Stimulated activated CD4-positive, alpha-beta T cell treated with anti-CD3 and anti-CD28 coated beads, TNF-alpha, amount 100 ng/mL, for 4 hours (primary cell): ENCODE measurements at places on chromosomes 1 and 21.

- DNase-seq: no peak
Measured at GRCh38 chr21:34615487-34615814, 538 bp upstream of the RCAN1 start.

GRCh38 chr1:226684026-226684425 is 55.1 kb downstream of the ITPKB start:
- DNase-seq: no peak

- no peak for DNase-seq
Measured at GRCh38 chr1:44642255-44642654, 32.0 kb downstream of the TMEM53 start.

- DNase-seq: no peak
Measured at GRCh38 chr1:67853704-67854103, 20.4 kb upstream of the GNG12 start.

GRCh38 chr1:212727386-212728181 is 27.9 kb upstream of the BATF3 start:
- DNase-seq: no peak

- DNase-seq: no peak
Measured at GRCh38 chr21:38887062-38887686, 81.4 kb downstream of the ETS2 start.

DNA sequence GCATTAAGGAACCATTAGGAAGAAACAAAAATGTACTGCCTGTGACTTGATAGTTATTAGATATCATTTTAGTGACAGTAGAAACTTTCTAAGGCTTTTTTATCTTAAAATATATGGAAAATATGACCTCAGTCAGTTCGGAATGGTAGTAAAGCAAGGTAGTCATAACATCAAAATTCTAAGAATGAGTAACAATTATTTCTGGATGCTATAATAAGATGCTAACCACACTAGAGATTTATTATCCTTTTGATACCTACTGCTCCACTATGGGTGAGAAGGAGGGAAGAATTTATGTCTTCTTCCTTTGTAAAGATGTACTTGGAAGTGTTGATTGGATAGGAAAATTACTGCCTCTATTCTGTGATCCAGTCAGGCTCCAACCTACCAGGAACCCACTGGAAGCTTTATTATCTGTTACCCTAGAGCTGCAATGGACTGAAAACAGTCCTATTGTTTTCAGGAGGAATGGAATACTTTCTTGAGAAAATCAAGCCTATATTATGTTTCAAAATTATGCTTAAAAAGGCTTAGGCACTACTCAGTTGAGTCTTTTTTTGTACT is 8.8 kb downstream of the FMN2 start:
- DNase-seq: no peak
